ENCODE measurements at places on chromosomes 3 and 15.

DNA sequence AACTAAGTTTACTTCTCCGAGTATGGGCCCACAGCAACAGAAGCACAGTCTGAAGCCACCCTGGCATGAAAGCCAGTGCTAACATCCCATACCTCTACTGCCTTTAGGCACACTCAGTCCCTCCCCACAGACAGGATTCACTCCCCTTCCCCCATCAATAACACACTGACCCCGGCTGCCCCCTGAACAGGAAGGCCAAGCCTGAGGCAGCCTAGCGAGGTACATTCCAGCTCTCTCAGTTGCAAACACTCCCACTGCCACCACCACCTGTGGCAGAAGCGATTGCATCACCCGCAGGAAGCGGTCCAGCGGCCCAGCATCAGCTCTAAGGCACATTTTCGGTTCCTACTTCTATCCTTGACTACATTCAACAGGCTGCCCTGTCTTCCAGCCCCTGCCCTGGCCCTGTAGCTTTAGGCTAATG, 7.0 kb upstream of the BMF start:
- DNase-seq = no peak

GRCh38 chr3:158794936-158795518, 6.8 kb upstream of the MFSD1 start:
- peak; percentile 40 for DNase-seq

DNA sequence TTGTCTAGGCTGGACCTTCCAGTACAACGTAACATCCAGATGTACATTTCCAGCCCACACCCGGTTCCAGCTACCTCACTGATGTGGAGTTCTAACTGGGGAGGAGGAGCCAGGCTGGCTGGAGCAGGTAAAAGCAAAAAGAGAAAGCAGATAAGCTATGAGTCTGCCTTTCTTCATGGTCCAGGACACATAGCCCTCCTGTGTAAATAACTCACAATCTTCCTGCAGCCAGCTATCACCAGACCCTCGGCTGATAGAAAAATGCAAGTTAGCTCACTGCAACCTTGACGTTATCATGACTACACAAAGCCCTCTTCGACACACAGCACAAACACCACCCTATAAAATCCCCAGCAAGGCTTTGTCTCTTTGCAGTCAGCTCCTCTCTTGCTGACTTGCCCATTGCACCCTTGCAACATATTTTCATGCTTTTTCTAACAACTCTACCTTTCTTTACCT, 20.5 kb upstream of the ELP6 start:
- DNase-seq = no peak

DNA sequence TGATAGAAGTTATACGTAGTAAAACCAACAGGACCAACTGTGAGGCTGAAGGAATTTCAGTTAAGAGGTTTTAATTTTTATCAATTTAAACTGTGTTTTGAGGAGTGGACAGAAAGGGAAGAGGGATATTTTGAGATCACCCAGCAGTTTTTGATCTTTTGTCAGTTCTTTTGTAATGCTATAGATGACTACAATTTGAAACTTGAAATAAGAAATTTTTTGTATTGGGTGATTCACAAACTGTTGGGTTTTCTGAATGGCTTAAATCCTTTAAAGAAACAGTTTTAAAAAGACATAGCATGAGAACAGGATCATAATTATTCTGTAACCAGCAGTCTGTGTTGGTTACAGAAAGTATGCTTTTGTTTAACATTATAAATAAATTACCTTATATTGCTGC, 67.4 kb downstream of the TCF12 start:
- no peak for DNase-seq

DNA sequence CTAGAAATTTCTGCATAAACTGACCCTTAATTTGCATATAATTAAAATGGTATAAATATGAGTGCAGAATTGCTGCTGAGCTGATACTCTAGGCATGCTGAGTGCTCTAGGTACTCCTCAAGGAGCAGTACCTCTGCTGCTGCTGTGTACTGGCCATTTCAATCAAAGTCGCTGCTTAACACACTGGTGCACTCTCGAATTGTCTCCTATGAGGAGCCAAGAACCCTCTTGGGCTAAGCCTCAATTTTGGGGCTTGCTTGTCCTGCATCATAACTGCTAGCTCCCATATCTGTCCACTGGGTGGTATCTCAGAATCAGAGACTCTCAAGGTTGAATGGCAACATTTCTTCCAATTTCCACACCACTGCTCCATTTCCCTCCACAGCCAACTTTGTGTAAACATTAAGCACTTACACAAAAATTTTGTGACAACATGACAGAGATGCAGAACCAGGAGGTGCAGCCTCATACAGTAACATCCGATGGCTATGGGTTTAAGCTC, 82.5 kb downstream of the XXYLT1 start:
- no peak for DNase-seq

DNA sequence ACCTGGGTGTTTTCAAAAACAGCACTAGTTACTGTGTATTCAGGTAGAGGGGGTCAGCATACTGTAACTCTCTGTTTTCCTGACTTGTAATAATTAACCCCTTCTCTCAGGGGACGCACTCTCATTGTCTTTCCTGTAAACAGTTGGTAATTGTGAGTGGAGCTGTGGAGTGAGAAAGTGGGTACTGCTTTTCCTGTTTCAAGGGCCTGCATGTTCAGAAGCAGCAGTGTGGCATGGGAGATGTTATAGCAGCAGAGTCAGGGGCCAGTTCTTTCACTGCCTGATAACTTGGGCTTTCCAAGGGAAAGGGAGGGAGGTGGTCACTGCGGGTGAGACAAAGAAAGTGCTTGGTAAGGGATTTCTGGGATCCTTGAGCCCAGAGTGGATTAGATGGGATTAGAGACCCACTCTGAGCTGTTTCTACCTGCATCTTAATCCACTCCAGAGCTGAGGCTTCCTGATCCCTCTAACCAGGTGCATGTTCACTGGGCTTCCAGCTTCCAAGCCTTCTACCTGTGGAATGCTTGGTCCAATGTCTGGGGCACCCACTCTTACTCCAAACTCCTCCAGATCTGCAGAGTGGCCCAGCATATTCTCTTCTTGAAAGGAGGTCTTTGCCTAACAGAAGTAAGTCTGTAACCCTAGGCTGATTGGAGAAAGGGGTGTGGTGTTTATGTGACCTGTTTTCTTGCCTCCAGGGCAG, 105.2 kb downstream of the RPLP1 start:
- DNase-seq = no peak

- no peak for DNase-seq
Observed at GRCh38 chr3:78414261-78414660, 1353.5 kb downstream of the ROBO1 start.

- no peak for DNase-seq
Observed at GRCh38 chr3:10263646-10264363, 15.5 kb downstream of the TATDN2 start.

DNA sequence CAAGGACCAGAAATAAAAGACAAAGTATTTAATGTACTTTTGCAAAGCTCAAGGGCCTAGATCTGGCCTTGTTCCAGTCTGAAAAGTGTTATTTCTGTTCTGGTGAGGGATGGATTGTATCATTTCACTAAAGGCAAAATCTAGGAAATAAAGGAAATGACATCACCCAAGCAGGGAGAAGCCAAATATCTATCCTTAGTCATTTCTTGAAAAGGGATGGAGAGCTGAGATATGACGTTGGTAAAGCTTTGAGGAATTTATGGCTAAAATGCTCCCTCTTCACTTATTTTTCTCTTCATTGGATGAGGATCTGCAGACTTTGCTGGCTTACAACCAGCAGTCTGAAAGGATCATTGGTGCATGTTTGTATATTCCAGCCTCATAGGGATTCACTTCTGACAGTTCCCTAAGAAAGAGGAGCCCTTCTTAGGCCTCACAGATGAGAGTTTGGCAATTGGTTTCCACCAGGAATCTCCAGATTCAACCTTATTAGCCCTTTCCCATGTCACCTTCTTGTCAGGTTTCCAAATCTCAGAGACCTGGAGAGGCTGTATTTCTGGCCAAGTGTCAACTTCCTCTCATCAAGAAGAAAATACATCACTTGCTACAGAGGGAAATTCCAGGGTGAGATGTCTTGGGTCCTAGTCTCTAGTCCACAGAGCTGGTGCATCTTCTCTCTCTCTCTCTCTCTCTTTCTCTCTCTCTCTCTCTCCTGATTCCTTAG, 93.7 kb upstream of the BOC start:
- DNase-seq = no peak
